ENCODE measurements at places on chromosomes 16 and 17. TPM values are rescaled to one million over a fixed set of nuclear protein-coding genes. Genes with fewer than 3 reads are reported as not detected.

- DNase-seq, result no peak
Measured at GRCh38 chr17:57900991-57901743, 51.3 kb upstream of the MRPS23 start.

The RMI2 gene
- 21.8 TPM for total RNA-seq

The HOXB2 gene
- 11.1 TPM for total RNA-seq

The MFAP4 gene
- 122 TPM for total RNA-seq

The OR3A3 gene
- total RNA-seq, result not detected

The METTL9 gene
- 166 TPM for total RNA-seq

The CAPN15 gene
- 4.4 TPM for total RNA-seq
